Head of caudate nucleus (tissue), 42 donors: ENCODE measurements at places on chromosomes 1 and 21.
A peak's percentile ranks its signal among the peaks of the same experiment; 100 is the strongest.

- no peak for DNase-seq
Measured at GRCh38 chr1:185921636-185922035, 187.4 kb downstream of the HMCN1 start.

DNA sequence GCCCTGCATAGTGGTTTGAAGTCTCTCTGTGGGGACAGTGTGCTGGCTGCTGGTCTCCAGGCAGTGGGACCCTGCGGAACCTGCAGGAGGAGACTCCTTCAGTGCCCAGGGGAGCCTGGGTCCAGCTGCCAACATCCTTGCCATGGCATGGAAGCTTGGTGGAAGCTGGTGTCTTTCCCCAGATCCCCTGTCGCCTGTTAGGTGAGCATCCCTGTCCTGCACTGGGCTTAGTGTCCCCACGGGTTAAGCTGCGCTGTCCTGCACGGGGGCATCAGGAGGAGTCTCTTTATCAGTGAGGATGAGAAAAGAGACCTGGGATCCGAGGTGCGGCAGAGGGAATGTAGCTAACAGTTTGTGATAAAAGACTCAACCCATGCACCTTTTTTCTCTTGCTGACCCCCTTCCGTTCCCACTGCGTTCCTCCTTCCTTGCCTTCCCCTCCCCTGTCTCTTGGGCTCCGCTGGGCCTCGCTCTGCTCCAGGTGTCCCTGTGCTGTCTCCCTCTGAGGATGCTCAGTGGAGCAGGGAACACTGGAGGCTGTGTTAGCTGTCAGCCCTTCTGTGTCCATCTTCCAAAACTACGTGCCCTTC lies 59.3 kb downstream of the SLC37A1 start:
- no peak for DNase-seq

DNA sequence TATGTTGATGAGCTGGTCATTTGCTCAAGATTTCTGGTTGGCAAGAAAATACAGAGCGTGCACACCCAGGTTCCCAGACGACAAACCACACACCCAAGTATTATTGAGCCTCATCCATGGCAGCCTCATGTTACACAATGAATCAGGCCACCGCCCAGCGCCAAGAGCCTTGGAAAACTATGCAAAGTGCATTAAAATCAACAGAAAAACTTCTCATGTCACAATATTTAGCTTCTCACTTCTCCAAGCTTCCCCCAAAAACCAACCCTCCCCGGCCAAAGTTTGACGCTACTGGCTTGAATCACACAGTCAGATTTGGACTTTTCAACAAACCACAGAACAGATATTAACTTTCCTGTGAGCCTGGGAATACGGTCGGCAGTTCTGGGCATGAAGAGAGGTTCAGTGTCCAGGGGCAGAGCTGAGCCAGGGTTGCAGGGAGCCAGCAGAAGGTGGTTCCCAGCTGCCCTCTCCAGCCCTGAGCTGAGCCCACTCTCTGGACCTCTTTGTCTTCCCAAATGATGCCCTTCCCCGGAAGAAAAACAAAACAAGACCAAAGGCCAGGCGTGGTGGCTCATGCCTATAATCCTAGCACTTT lies 71.1 kb downstream of the SETD4 start:
- DNase-seq = no peak

DNA sequence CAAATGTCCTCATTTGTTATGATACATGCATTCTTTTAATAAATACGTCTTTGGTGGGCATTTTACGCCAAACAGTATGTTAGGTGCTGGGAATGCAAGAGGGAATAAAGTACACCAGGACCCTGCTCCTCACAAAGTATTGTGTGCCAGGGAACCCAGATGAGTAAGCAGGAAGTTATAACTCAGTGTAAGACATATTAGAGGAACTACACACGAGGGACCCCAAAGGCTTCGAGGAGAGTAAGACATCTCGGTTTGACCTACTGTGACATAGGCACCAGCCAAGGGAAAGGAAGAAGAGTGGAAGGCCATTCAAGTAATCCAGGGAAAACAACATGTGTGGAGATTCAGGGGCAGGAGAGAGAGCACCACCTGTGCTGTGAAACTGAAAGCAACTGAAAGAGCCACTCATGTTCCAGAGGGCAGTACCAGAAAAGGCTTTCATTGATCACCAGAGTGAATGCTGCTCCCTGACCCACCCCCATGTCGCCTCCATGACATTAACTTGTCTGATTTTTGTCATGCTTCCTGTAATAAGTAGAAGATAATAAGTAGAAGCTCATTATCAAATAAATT lies 542.5 kb upstream of the PKN2 start:
- no peak for DNase-seq

DNA sequence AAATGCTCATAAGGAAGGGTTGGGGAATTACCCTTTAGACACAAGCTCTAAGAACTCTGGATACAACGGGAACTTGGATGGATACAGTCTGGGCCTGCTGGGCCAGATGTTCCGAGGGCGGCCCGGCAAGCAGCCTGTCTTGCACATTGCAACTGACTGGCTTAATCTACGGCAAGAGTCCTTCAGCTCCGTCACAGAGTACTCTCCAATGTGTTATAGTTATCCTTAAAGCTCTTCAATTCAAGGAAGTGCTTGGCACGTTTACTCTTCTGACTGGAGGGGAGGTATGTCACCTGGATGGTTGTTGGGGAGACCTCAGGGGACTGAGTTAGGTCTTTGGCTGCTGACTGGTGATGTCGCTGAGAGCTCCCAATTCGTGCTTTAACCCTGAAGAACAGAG lies 1.1 kb upstream of the CFAP141 start:
- no peak for DNase-seq

- no peak for DNase-seq
Measured at GRCh38 chr1:235441159-235441685, 63.0 kb downstream of the B3GALNT2 start.

- no peak for DNase-seq
Measured at GRCh38 chr1:10267319-10267718, 56.9 kb downstream of the KIF1B start.

- peak; percentile 83 for DNase-seq
Measured at GRCh38 chr21:39079617-39080016, 103.6 kb downstream of the PSMG1 start.

DNA sequence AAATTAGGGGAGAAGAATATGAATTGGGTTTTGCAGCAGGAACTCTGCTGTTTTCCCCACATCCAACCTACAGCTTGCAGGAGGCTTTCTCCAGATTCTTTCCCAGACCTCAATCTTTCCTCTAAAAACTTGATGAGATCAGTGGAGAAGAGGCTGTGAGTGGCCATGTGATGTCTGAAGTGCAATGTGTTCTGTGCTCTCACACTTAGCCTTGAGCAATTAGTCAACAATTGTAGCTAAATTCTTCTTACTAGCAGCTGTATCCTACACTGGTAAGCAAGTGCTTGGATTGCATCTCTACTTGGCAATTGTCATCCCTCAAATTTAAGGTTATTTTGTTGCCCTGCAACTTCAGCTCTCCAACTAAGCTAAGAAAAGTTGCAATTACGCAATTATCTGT lies 807.3 kb upstream of the RGS18 start:
- no peak for DNase-seq

DNA sequence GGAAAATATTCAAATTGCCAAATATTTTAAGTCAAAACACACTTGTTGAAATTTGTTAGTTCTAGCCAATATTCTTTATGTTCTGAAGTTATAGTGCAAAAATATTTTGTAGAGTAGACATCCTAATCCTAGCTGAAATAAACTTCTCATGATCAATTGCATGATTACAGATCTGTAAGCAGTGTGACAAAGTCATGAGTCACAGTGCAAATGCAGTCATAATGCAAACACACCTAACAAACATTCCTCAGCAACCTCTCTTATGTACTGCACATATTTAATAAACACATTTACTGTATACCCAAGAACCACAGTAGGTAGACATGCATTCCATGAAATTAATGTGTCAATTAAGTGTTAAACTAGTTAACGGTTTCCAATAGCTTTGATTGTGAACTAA lies 1857.4 kb downstream of the NCAM2 start:
- no peak for DNase-seq

GRCh38 chr1:33455539-33456501 lies 16.6 kb upstream of the ZSCAN20 start:
- peak; percentile 86 for DNase-seq

DNA sequence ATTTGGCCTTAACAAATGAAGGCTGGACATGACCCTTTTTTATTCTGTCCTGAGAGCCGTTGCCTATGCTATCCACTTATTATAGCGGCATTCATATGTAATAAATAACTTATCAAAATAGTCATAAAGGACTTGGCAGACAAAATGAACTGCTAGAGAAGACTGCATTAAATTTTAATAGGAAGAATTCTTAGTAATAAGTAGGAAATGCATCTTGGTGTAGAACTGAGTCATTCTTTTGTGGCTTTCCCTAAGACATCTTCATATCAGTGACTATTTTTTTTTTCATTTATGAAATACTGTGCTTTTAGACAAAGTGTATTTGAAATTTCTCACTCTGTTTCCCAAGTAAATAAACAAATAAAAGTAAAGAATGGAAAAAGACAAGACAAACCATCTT lies 45.6 kb downstream of the PBX1 start:
- DNase-seq = no peak

- DNase-seq = no peak
Measured at GRCh38 chr1:27785781-27786455, 12.9 kb downstream of the STX12 start.
